ENCODE measurements at places on chromosomes 2 and 18.

- DNase-seq, result no peak
These were observed 61.3 kb downstream of the NCKAP5 start for GRCh38 chr2:133506996-133507395.

DNA sequence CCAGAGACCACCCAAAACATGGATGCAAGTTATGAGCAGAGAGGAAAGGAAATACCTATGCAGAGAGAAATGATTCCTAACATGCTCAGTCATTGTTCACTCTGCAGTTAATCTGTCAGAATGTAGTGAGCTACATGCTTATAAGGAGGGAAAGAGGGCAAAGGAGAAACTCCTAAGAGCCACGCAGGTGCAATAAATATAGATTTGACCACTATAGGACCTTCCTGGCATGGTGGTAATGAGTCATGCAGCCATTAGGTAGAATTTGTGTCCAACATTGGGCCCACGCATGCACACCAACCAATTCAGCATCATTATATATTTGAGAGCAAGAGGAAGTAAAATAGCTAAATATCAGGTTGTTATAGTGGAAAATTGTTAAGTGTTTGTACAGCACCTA is 699.9 kb downstream of the DSC3 start:
- no peak for DNase-seq

- DNase-seq, result no peak
These were observed 464 bp upstream of the TLX2 start for GRCh38 chr2:74513605-74514367.

DNA sequence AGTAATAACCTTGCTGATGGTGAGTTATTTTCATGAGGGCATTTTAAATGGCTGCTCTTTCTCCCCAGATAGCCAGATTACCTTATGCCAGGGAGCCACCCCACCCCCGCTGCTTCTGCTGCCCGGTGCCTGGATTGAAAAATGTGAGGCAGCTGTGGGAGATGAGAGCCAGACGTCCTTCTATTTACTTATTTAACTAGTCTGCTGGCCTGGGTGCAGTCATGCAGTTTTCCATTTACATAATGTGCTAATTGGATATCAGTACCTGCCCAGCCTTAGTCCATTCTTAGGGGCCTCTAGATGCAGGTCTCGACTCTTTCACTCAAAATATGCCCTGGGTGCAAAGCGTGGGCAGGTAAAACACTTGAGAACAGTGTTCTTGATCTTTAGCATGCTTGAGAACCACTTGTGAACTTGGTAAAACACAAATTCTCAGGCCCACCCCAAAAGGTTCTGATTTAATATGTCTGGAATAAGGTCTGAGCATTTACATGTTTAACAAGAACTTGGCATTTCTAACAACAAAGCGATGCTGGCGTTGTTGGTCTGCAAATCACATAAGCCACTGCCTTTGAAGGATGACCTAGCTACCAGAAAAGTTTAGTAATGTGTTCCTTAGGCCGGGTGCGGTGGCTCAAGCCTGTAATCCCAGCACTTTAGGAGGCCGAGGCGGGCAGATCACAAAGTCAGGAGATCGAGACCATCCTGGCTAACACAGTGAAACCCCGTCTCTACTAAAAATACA is 154.3 kb downstream of the NRP2 start:
- no peak for DNase-seq

DNA sequence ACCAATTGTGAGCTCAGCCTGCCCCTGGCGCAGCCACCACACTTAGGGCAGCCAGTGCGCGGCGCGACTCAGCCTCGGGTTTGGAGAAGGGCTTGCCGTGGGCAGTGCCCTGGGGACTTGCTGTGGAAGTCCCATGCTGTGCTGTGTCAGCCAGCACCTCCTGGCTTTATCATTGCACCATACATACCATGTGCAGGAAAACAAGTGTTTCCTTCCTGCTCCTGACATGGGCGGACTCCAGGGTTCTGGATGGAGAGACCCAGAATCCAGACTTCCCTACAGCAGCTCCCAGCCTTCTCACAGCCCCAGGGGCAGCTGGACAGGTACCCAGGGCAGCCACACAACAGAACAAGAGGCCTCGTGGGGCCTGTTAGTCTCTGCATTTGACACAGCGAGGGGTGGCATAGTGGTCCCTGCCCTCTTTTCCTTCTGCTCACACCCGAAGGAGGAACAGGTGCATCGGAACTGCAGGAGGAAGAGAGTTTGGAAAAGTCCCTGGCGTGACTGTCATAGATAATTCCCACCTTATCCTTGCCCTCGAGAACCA is 54.2 kb downstream of the SDC1 start:
- DNase-seq, result no peak

DNA sequence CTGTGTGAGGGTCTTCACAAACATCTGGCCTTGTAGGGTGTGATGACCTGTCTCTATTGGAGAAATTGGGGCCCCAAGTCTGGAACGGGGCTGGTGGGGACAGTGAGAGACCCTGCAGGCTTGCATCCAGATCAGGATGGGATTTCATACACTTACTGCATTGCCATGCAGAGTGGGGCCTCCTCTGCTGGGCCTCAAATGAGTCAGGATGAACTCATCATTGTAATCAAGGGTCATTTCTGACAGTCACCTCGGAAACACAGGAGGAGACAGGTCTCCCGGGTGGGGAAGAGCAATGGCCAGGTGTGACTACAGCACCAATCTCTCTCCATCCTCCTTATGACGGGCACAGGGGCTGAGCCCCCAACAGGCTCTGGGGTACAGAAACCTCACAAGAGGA is 48.1 kb upstream of the GALR1 start:
- DNase-seq, result no peak

DNA sequence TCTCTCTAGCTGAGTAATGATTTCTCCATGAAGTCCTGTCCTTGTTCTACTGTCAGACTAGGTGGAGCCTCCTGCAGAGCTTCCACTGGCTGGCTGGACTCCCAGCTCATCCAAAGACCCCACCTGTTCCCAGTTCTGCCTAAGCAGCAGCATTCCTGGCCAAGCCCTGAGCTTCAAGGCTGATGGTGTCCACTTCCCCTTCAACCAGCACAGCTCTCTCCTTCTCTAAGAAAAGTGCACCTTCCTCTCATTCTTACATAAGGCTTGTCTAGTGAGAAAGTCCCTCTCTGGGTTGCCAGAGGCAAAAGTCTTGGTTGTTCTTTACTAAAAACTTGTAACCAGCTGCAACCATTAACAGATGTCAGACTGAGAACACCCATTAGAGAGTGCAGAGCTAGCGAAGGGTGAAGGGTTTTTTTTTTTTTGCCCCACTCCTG is 58.9 kb downstream of the CXCR4 start:
- DNase-seq, result no peak

GRCh38 chr2:9168821-9169221 is 37.8 kb upstream of the ASAP2 start:
- peak; percentile 40 for DNase-seq

DNA sequence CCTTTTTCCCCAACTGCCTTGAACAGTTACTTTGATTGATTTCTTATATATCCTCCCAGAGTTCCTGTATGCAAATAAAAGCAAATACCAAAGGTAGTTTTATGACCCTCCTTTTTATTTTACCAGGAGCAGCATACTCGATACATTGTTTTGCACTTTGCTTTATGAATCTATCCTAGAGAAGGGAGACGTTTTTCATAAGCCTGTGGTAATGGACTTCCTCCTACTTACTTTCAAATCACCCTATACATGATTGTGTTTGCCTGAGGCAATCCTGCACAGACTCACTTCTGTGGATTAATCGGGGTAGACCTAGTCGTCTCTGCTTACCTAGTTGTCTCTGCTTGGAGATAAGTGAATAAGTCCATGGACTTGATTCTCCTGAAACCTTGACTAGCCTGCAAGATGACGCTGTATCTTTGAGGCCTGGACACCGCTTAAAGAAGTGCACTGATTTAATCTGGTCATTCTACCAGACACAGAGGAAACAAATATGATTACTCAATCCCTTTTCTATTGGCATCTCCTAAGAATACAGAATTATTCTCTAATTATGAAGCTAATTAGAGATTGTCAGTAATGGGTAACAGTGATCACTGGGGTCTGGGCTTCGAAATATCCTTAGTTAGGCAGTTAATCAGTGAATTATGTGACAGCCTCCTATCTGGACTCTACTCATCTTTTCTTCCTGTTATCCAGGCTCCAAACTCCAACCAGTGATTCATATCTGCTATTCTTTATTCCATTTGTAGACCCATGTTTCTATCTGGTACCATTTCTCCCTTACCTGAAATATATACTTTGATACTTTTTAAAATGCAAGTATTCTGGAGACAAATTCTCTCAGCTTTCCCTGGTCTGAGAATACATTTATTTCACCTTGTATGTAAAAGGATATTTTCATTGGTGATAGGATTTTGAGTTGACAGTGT is 447.4 kb upstream of the TRIB2 start:
- DNase-seq, result no peak

- DNase-seq, result peak; percentile 8
These were observed 59.9 kb downstream of the MSH6 start for GRCh38 chr2:47842846-47843245.

GRCh38 chr2:240387669-240388358 is 47.6 kb upstream of the GPC1 start:
- DNase-seq, result peak; percentile 97

DNA sequence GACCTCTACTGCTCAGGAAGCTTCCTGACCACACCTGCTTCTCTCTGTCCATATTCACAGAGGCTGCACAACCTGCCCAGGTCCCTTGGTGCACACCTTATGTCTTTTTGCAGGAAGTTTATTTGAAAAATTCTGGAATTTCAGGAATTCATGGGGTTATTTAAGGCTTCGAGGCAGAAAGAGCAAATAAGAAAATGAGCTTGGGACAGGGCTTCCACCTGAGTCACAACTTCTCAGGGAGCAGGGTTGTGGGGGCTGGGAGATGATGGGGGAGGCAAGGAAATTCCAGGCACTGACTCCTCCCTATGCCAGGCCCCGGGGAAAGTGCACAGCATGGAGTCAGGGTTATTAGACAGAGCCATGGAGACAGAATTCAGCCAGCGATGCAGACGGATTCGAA is 57.7 kb downstream of the INHBB start:
- DNase-seq, result peak; percentile 4

GRCh38 chr2:153394247-153394646 is 84.3 kb downstream of the RPRM start:
- DNase-seq, result no peak

DNA sequence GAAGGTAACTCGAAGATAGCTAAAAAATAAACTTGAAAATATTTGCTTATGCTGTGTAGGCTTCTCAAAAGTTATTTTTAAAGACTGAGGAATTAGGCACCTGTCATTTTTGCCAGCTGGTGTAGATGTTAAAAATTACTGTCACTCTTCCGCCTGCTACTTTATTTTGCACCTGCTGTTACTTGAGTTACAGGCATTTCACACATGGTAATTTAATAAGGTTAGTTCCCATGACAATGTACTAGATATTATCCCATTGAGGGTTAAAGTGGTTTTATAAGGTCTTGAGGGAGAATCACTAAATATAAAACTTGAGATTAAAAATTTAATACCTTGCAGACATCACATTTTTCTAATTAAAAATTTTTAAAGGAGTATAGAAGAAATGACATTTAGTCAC is 26.6 kb downstream of the MYL1 start:
- no peak for DNase-seq

DNA sequence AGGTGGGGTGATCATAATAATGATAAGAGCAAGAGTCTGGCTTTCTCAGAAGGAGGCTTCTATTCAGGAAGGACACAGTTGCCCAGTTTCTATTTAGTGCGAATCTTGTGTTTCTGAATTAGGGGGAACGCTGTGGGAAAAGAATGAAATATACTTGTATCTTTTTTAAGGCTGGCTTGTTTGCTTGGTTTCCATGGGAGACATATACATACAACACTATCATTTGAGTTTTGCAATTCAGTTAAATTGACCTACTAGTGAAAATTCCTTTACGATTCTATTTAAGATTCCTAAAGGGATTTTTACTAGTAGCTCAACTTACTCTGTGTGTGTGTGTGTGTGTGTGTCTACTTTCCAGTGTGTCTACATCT is 24.7 kb upstream of the ANKRD62 start:
- no peak for DNase-seq

DNA sequence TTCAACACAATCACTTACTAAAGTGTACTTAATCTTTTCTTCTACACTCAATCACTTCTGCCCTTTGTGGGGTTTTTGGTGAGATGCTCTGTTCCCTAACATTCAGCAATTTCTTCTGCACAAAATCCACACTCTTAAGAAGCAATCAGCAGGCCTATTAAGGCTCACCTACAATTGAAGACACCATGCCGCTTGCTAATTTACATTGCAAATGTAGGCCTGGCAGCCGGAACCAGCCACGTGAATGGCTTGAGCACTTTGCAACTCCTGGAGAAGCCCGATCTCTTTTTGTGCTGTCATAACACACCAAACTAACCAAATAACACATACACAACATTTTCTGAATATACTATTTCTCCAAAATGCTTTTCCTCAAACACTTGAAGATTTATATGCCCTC is 66.3 kb downstream of the NYAP2 start:
- no peak for DNase-seq

GRCh38 chr2:158319269-158319668 is 137.3 kb downstream of the CCDC148 start:
- DNase-seq, result no peak

DNA sequence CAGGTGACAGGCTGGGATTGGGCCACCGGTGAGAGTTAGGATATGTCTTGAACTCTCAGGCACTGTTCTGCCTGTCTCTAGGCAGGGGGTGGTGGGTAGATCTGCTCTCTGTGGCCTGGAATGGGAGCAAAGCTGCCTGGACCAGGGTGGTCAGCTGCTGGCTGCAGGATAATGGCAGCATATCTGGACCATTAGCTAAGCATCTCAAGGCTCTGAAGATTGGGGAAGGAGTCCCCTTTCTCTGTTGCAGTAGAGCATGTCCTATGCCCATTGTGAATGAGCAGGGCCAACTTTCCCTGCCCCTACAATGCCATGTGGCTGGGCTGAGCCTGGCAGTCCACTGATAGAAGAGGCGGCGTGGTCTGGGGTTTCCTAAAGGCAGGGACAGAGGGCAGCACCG is 34.6 kb downstream of the LOXHD1 start:
- DNase-seq, result no peak

DNA sequence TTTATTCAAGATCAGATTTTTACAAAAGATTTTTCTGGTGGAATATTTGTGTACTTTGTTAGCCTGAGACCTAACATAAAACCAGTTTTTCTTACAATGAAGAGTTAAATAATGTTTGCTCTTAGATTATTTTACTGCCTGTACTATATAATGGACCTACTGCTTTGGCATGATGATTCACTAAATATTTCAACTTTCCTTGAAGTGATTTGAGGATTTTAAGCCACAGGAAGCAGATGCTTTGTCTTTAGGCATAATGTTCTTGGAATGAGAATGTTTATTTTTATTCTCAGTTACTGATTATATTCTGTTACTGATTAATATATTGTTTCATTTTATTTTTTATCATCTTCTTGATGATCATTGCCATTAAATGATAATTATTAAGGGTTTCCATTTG is 175.3 kb upstream of the LRP1B start:
- DNase-seq, result peak; percentile 43
